ENCODE measurements at places on chromosomes 2 and 18.
A peak's percentile ranks its signal among the peaks of the same experiment; 100 is the strongest.

DNA sequence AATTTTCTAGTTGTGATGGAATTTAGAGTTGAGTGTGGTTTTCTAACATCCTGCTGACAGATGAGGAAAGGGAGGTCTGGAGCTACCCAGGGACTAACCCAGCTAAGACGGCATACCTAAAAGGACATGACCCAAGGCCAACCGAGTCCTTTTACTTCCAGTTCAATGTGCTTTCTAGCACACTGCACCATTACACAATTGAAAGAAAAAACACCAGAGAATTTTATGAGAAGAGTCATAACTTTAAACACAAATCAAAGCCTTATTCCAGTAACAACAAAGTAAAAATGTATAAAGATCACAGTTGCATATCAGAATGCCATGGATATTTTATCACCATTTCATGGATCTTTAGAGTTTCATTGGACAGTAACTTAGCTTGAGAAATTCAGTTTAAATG is 480.3 kb downstream of the MEIS1 start:
- DNase-seq = no peak

DNA sequence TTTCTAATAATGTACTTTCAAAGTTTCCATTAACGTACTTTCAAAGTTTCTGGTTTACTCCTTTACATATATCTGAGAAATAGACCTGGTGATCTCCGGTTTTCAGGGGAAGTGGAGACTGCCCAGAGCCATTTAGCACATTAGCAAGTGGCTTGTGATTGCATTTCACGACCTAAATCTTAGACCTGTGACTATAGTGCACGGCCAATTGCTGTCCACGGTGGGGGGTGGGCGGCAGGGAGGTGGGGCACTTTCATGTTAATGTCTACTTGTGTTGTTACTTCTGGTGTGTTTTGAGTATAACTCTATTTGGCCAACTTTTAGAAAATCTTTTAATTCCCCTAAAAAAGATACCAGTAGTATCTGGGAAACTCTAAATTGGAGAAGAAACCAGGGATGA is 11.3 kb downstream of the GATA6 start:
- DNase-seq = no peak

- no peak for DNase-seq
Observed at GRCh38 chr2:96024336-96025193, 10.2 kb downstream of the GPAT2 start.

DNA sequence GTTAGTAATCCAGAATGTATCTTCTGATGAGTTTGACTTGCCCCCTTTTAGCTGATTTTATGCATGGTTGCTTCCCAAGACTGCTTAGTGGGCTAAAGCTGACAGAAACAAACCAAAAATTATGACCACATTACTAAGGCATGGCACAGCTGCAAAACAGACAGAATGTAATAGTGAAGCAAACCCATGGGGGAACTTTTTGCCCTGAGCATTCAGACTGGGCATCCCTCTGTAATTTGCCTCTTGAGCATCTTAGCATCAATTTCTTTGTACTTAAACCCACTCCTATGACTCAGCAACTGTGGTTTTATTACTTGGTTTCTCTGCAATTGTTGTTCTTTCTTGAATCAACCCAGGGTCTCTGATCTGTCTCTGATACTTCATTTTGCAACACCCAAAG is 487.3 kb upstream of the DCC start:
- DNase-seq = no peak

DNA sequence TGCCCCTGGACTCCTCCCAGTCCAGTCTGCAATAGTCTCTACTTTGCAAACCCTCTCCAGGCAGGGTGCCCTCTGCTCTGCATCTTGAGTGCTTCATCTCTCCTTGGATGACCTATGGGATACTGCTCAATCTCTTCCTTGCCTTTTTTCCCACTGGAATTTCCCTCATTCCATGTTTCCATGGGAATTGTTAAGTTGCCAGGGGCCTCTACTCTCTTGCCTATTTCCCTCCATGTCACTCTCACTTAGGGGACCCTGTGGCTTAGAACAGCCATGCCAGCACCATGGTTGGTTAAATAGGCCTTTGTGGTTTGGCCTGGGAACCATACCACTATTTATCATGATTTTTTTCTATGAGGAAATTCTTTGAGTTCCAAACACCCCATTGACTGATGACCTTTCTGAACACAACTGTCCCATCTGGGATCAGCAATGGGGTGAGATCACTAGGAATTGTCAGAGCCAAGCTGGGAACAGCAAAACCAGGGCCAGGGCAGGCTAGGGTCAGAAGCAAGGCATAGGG is 91.4 kb upstream of the RBMS1 start:
- no peak for DNase-seq

DNA sequence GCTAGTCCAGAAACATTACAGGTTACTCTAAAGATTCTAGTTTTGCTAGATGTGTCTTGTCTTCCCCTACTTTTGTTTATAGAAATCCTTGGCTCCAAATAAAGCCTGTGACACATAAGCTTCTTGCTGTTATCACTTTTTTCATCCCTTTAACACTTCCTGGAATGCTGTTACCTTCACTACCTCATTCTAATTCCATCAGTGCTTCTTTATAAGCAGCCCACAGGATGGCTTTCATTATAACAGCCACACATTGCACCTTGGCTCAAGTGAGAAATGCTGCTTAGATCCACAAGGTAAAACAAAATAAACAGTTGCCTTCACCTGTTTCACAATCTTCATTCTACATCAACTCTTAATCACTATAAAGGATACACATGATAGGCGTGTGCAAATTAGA is 221.7 kb downstream of the SLC8A1 start:
- DNase-seq = no peak

DNA sequence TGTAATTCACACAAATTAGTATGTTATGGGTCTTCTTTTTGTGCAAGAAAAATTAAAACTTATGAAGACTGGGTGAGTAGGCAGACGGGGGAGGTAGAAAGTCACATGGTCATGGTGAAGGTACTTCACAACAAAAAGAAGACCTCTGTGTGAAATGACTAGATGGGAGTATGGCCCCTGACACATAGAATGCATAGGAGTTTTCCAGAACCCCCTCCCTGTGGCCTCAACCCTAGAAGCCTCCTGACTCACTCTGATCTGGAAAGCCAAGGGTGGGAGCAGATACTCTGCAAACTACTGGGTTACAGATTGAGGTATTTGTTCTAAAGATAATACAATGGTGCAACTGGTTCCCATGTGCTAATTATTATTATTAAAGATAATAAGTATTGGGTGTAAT is 23.2 kb downstream of the SATB2 start:
- DNase-seq = peak; percentile 33

DNA sequence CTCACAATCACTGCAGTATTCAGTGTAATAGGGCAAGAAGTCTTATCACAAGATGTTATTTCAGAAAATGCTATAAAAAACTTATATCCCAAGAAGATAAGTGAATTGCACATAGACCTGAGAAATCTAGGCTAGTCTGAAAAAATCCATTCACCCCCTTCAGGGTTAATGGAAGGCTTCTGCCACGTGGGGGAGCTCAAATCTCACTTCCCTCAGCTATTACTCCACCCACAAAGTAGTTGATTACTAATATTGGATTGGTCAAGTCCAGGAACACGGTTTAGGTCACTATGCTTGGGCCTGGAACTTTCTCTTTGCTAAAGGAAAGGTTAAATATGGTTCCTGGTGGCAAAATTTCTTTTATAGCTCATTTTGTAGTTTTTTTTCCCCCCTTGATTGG is 51.2 kb upstream of the ADAM23 start:
- peak; percentile 63 for DNase-seq

DNA sequence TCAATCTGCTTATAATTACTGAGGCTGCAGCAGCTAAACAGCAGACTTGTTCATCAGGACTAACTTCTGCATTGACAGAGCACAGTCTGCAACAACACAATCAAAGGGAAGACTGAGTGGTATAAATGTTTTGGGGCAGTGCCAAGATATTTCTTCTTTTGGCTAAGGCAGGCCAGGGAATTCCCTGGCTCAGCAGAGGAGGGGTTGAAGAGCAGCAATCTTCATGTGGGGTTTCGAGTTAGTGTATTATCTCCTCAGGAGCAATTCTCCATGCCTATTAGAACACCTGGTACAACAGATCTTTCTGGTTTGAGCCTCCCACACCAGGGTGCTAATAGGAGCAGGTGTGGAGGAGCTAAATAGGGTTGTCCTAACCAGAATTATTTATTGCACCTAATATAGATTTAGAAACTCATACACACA is 103.0 kb upstream of the STK17B start:
- peak; percentile 94 for DNase-seq

GRCh38 chr2:8174641-8175257 is 507.1 kb upstream of the ID2 start:
- no peak for DNase-seq

- DNase-seq = no peak
Observed at GRCh38 chr2:214277880-214278279, 133.0 kb upstream of the VWC2L start.

GRCh38 chr2:114456566-114456965 is 14.1 kb downstream of the DPP10 start:
- DNase-seq = no peak

DNA sequence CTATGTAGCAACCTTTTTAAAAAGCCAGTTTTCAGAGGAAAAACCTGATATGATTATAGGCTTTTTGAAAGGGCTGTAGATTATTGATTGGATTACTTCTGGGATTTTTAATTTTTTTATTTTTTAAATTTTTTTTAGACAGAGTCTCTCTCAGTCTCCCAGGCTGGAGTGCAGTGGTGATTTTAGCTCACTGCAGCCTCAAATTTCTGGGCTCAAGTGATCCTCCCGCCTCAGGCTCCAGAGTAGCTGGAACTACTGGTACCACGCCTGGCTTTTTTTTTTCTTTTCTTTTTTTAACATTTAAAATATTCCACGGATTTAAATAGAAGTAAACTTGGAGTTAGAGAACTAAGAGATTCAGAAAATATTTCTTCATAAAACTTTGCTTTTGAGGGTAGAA is 1.2 kb downstream of the MRPL19 start:
- no peak for DNase-seq

- no peak for DNase-seq
Observed at GRCh38 chr2:95215018-95215612, 7.8 kb downstream of the ZNF892 start.

DNA sequence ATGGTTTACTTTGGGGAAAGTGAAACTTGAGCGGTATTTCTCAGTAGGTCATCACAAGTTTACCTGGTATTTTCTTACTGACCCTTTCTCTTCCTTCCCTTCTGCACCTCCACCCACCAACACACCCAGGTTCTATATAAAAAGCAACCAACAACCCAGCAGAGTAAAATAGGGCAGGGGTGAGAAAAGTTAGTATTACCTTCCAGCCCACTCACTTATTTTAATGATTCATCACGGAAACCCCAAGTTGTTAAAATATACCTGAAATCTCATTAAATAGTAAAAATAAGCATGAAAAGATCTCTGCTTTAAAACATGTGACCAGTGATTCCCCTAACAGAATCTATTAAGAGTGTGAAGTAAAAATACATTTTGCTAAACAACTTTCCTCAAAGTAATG is 306.1 kb downstream of the ZEB2 start:
- no peak for DNase-seq

DNA sequence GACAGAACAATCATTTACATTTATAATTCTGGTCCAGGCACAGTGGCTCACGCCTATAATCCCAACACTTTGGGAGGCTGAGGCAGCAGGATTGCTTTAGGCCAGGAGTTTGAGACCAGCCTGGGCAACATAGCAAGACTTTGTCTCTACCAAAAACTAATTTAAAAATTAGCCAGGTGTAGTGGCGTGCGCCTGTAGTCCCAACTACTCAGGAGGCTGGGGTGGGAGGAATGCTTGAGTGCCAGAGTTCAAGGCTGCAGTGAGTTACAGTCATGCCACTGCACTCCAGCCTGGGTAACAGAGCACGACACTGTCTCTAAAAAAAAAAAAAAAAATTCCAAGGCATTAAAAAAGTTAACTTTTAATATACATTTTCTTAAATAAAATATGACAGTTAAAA is 88.1 kb downstream of the PLEKHM3 start:
- no peak for DNase-seq

GRCh38 chr2:143584936-143585335 is 455.7 kb downstream of the ARHGAP15 start:
- no peak for DNase-seq

GRCh38 chr2:228038967-228039366 is 142.5 kb downstream of the SPHKAP start:
- no peak for DNase-seq

GRCh38 chr2:133503323-133503722 is 64.9 kb downstream of the NCKAP5 start:
- no peak for DNase-seq

DNA sequence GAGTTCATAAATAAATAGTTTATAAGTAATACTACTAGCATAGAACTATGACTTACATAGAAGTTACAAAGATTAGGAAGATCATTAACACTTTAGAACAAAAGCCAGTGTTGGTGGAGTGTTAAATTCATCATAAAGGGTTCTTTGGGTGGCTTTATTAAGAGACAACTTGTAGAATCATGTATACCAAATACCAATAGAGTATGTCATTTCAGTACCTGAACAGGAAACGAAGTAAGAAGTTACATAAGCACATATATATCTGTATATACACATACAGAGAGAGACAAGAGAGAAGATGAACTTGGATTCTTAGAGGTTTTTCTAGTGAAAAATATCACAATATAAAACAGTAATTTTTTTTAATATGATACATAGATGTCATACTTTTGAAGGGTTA is 82.5 kb upstream of the OTX1 start:
- no peak for DNase-seq

- DNase-seq = no peak
Observed at GRCh38 chr2:6835467-6835866, 30.2 kb downstream of the CMPK2 start.
